ENCODE measurements at places on chromosomes 12 and 14.
A peak's percentile ranks its signal among the peaks of the same experiment; 100 is the strongest.

- no peak for DNase-seq
These were observed 9.5 kb downstream of the MYRFL start for GRCh38 chr12:69834576-69834975.

GRCh38 chr12:96457191-96457930, 32.0 kb upstream of the CFAP54 start:
- DNase-seq: no peak

- no peak for DNase-seq
These were observed 31.4 kb downstream of the JDP2 start for GRCh38 chr14:75459099-75459741.

DNA sequence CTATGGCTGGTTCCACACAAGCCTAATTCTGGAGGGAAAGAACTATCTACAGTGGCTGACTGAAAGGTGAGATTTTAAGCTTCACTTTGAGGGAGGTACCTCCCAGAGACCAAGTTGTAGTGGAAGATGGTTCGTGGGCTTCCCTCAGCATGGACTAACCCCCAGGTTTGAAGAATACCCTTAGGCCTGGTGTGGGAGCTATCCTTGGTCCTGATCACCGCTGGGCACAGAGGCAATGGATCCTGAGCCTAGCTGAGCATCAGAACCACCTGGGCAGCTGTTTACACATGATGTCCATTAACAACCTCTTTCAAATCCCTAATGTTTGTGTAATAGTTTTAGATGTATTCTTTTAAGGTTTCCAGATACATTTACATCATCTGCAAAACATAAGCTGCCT, 10.3 kb downstream of the DAO start:
- DNase-seq: no peak

DNA sequence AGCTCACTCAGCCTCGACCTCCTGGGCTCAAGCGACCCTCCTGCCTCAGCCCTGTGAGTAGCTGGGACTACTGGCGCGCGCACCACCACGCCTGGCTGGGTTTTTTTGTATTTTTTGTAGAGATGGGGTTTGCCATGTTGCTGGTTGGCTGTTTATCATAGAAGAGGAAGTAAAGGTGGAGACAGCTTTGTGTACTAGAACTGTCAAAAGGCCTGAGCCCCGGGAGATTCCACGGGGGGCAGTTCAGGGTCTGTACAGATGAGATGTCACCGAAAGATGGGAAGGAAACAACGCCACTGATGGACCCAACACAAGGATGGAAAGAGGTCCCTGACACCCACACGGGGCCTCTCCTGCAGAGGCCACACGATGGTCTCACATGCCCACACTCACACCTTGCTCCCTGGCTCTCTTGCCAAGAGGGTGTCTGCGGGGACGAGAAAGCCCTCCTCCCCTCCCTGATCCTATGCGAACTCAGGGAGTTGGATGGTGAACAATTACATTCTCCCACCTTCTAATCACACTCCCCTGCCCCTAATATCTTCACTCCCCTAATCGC, 66.6 kb downstream of the KDM2B start:
- DNase-seq: no peak

DNA sequence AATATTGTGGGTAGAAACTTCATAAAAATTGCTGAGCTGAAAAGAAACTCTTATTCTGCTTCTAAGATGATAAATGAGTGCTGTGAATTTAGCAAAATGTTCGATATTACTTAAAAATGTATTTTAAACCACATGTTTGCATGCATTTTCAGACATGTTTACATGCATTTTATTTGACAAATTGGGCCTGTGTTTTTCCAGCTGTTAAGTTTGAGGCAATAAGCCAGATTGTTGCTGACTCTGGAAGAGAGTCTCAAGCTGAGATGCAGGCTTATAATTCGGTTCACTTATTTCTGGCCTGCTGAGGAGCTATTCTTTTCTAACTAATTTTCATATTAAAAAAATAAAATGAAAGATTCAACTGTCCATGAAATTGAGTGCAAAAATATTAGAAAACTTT, 110.1 kb downstream of the SYNE2 start:
- peak; percentile 23 for DNase-seq

GRCh38 chr12:75481013-75481705, 604 bp downstream of the GLIPR1 start:
- DNase-seq: no peak

DNA sequence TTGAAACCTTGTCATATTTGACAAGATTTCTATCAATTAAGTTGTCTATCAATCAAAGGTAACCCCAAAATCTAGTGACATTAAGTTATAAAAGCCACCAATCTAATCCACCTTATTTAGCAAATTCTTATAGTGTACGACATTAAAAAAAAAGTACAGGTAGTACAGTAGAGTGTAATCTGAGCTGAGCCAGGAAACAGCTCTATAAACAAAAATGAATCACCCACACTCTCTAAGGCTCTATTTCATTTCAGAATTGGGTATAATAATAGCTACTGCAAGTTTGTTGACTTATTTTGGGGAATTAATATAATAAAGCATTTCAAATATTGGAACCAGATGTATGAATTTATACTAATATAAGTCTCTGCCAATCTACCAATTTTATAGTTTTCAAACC, 342.4 kb upstream of the FLRT2 start:
- no peak for DNase-seq

- DNase-seq: no peak
These were observed 5.0 kb downstream of the CDCA4 start for GRCh38 chr14:105015905-105016304.

- DNase-seq: no peak
These were observed 50.7 kb downstream of the SENP1 start for GRCh38 chr12:48054955-48055821.

DNA sequence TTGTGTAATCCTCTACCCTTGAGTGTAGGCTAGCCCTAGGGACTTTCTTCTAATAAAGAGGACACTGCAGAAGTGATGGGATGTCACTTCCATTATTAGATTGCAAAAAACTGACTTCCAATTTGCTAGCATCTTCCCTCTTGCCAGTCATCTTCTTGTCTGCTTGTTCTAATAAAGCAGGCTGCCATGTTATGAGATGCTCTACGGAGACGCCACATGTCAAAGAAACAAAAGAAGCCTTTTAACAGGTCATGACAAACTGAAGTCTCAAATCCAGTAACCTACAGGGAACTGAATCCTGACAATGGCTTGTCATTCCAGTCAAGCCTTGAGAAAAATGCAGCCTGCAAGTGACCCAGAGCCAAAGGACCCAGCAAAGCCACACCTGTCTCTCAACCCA, 76.0 kb downstream of the CEP128 start:
- DNase-seq: no peak

DNA sequence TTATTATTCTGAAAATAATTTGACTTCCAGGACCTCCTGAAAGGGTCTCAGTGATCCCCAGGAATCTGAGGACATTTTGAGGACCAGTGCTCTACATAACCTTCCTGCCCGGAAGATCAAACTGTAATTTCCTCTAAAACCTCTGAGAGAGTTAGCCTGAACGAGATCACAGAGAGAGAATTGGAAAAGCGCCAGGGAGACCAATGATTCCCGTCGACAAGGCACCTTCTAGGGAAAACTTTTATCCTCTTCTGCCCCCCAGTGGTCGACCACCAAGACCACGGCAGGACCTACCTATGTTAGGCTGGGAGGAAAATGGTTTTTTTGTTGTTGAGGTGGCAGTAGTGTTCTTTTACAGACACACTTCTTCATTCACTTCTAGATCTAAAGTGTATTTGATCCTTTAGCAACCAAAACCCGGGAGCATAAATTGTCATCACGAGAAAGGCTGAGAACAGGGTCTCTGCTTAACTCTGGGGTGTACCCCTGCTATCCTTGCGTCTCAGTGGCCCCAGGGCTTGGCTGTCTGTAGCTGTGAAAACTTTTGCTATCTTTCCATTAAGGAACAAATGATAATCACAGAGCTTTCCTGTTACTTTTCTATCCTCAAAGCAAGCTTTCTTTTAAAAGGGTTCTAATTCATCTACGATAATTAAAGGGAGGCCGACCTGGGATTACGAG, 62.9 kb upstream of the NID2 start:
- peak; percentile 88 for DNase-seq

- no peak for DNase-seq
These were observed 2.4 kb downstream of the CCDC177 start for GRCh38 chr14:69572030-69572840.

GRCh38 chr12:94225947-94226630, 77.7 kb downstream of the PLXNC1 start:
- no peak for DNase-seq

DNA sequence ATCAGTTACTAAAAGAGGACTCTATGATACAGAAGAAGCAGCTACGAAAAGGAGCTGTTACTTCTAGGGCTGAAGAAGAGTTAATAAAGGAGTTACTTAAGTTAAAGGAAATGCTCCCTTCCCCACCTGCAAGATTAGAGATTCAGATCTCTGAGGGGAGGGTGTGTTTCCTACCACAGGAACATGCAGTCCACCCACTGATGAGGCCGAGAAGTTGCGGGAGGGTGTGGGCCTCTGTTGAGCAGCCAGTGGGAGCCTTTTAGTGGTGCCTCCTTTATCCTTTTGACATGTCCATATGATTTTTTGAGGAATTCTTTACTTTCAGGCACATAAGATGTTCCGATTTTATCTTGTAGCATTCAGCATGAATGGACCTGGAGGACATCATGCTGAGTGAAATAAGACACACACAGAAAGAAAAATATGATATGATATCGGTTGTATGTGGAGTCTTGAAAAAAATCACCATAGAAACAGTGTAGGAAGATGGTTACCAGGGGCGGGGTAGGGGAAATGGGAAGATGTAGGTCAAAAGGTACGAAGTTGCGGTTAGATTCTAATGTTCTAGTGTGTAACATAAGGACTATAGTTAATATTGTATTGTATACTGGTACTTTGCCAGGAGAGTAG, 4.4 kb upstream of the M6PR start:
- no peak for DNase-seq
